CD4-positive, alpha-beta T cell treated with Interferon gamma for 1 hour (primary cell): ENCODE measurements at places on chromosomes 12 and 14.

GRCh38 chr12:69329669-69330428, 18.3 kb upstream of the LYZ start:
- peak; percentile 62 for DNase-seq

DNA sequence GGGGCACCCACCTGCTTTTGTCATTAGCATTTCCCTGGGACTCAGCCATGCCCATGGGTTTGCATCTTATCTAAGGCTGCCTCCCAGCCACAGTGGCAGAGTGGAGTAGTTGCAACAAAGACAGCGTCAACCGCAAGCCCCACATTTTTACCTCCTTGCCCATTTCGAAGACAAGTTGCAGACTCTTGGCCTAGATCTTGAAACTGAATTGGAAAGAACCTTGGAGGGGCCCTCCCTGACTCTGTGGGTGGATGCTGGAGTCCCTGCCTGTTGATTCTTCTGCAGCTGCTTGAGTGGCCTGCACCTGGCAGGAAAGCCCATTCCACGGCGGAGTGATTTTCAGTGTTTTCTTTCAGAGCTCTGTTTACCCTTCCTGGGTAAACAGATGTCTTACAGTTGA, 309.0 kb downstream of the VRK1 start:
- DNase-seq, result no peak

DNA sequence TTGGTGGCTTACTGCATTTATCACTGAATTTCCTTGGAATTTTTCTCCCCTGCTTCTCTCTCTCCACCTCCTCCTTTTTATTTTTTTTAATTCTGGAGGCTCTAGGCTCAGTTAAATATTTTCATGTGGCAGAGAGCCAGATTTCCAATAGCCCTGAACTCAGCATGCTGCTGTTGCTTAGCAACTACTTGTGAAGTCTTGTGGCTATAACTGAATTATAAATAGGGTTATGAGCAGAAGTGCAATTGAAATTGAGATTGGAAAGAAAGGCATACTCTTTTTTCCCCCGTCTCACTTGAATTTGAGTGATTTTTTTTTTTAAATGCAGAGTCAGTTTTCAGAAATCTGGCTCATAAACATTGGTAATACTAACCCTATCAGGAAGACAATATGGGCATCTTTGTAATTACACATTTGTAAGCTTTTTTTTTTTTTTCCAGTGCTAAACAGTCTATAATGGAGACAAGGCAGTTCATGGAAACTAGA, 38.3 kb downstream of the ATF7IP start:
- peak; percentile 36 for DNase-seq

GRCh38 chr14:105859717-105860614, 333.6 kb downstream of the TMEM121 start:
- no peak for DNase-seq

DNA sequence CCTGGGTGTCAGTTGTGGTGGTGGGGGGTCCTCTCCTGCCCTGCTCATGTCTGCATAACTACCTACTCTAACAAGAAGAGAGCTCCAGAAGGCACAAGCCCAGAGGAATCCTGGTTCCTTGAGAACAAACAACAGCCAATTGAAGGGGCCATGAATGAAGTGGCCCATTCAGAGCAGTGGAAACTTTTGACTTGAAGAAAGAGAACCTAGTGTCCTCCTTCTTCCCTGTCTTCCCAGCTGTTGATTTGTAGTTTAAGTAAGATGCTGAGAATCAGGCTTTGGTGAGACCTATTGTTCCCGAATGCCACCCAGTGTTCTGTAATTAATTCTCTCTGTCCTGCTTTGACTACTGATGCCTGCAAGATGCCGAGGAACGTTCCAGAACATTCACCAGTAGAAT, 79.2 kb downstream of the C14orf132 start:
- no peak for DNase-seq
